ENCODE measurements at places on chromosomes 6 and 20. TPM values are rescaled to one million over a fixed set of nuclear protein-coding genes. Genes with fewer than 3 reads are reported as not detected.

- DNase-seq, result no peak
Measured at GRCh38 chr6:65924411-65924810, 217.4 kb upstream of the EYS start.

- DNase-seq, result no peak
Measured at GRCh38 chr20:59481067-59481466, 123.3 kb upstream of the PHACTR3 start.

DNA sequence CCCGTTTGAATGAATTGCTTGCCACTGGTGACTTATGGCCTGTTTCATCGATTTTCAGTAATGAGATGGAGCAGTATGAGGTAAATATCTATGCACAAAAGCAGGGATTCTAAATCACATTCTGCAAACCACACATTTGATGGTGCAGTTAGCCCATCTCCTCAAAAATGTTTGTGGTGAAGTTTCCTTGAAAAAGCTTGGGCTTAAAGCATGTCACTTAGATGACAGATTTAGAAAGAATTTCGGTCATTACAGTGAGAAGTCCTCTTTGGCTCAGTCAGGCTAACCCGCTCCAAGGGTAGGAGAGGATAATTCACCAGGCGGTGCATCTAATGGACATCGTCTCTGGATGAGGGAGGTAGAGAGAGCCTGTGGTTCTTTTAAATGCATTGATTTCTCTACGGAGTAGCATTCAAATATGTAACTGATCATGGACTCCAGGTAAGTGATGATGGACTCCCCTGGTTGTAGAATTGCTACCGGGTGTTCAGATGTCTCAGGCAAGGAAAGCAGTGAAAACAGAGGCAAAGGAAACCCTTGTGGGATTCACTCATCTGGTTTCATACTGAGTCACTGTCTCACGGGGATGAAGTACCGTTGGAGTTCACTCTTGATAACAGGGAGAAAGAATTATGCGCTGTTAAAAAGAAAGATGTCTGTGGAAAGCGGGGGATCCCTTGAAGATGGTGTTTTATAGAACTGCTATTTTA, 65.3 kb downstream of the AIG1 start:
- no peak for DNase-seq

- DNase-seq, result no peak
Measured at GRCh38 chr6:169558378-169558773, 143.5 kb downstream of the WDR27 start.

DNA sequence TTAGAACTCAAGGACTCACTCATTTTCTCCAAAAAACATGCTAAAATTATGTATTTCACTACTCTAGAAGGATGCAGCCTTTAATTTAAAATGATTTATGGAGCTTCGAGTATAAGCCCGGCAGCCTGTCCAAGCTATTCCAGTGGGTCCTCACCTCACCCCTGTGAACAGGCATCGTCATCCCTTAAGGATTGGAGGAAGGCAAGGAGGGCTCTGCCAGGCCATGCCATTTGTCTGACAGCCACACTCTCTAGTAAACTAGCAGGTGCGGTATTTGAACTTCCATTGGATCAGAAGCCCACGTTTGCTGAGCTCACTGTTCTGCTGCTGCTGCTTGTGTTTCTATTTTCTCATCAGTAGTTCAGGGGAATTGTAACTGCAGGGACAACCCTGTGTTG, 39.8 kb upstream of the NAA20 start:
- DNase-seq, result no peak

DNA sequence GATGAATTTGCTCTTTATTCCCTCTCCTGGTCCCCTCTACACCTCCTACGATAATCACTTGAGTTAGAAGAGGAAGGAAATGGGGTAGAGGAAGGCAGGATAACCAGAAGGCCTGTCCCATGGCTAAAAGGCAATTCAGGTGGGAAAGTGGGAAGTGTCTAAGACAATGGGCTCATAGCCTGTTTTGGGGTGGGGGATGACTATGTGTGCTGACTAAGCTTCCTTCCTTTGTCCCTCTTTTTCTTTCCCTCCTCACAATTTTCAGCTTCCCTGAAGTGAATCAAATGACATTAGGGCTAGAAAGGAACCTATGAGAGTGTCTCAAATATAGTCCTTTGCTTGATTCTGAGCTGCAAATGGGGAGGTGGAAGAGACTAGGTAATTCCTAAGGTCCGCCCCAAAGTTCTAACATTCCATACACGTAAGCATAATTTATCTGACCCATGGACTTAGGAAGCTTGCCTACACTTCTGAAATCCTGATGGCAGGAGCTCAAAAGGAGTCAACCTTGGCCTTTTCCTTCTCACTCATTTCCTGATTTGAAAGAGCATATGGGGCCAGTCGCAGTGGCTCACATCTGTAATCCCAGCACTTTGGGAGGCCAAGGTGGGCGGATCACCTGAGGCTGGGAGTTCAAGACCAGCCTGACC, 24.3 kb downstream of the EDEM2 start:
- no peak for DNase-seq

GRCh38 chr6:52336919-52337561, 24.9 kb upstream of the PAQR8 start:
- no peak for DNase-seq

DNA sequence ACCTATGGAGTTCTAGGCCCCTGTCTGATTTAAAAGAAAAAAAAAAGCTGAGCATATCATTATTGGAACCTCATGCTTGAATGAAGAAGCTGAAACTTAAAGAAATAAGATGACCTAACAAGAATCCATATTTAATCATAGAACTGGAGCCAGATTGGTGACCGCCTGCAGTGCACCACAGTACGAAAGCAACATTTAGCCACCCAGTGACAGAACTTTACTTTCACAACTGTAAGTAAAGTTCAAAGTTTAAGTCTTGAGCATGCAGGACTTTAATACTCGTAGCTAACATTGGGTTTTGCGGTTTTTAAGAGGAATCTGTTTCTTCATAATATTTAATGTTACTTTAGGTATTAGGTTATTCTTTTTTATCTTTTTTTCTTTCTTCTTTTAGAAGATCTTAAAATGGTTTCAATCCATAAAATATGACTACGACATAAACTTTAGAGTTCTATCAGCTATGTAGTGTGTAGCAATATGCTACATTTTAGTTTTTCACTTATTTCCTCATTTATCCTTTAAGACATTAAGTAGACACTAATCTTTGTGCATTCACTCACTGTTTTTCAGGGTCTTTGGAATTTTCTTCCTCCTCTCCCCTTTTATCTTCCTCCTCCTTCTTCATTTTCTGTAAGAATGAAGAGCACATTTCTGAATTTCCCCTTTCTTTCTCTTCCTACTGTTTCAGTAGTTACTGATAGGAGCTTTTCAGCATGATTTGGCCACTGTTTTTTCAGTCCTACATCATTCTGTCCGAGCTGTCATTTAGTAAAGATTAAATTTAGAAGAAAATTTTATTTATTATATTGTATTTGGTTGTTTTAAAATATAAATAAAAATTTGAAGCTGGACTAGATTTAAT, 514.1 kb downstream of the GRIK2 start:
- DNase-seq, result no peak

- DNase-seq, result no peak
Measured at GRCh38 chr6:166307082-166308032, 835 bp downstream of the PRR18 start.

- DNase-seq, result no peak
Measured at GRCh38 chr6:164101859-164102258, 687.3 kb downstream of the QKI start.

GRCh38 chr6:40308533-40309306, 278.4 kb downstream of the LRFN2 start:
- DNase-seq, result peak; percentile 18

GRCh38 chr6:31708224-31708623, 1.6 kb downstream of the LY6G6F start:
- no peak for DNase-seq

GRCh38 chr20:6515261-6515660, 252.2 kb upstream of the BMP2 start:
- DNase-seq, result no peak

DNA sequence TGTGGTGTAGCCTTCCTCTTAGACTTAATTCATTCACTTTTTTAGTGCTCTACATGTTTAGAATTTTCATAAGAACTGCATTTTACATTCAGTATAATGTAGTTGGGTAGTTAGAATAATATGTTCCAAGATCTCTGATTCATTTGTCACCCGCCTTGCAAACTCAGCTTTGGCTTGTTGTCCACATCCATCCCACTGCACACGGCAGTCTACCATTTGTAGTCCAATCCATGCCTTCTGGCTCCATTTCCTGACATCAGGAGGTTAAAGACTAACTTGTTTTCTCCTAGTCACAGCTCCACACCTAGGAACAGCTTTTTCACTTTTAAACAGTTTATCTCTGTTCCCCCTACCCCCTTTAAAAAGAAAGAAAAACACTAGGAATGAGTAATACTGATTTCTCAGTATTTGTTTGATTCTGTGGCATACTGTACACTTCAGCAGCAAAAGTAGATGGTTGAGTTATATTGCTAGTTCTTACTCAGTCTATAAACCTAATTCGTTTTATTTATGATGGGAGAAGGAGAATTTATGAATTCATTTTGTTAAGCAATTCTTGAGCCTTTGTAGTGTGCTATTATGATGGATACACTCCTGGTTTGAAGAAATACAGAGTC, 180.9 kb downstream of the ARID1B start:
- DNase-seq, result no peak

GRCh38 chr20:57379263-57379647, 11.9 kb upstream of the RBM38 start:
- DNase-seq, result no peak

DNA sequence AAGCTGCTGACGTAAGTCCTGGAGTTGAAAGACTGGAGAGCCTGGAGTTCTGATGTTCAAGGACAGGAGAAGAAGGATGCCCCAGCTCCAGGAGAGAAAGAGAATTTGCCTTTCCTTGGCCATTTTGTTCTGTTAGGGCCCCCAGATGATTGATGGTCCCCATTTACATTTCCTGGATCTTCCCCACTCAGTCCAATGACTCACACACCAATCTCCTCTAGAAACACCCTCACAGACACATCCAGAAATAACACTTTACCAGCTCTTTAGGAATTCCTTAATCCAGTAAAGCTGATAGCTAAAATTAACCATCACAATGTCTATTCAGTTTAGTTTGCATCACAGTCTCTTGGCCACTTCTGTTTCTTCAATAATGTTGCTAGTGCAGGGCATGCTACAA, 260.2 kb upstream of the IRAK1BP1 start:
- DNase-seq, result no peak

DNA sequence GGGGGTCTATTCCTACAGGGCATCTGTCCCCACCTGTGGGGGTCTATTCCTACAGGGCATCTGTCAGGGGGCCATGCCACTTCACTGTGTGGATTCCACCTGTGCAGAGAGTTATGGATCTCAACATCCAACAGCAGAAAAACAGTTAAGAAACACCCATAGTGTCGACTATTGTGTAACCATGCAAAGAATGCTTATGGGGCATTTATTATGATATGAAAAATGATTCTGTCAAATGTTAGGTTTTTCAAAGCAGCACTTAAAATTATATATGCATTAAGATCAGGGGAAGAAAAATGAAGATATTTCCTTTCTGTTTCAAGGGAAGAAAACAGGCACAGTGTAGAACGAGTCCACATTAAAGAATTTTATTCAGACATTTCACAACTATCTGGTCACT, 2.9 kb downstream of the GPR31 start:
- DNase-seq, result no peak

- no peak for DNase-seq
Measured at GRCh38 chr20:13397300-13397724, 176.2 kb downstream of the ISM1 start.

- no peak for DNase-seq
Measured at GRCh38 chr6:128616342-128616741, 95.9 kb upstream of the PTPRK start.

- DNase-seq, result no peak
Measured at GRCh38 chr20:9966966-9967365, 67.8 kb upstream of the ANKEF1 start.

DNA sequence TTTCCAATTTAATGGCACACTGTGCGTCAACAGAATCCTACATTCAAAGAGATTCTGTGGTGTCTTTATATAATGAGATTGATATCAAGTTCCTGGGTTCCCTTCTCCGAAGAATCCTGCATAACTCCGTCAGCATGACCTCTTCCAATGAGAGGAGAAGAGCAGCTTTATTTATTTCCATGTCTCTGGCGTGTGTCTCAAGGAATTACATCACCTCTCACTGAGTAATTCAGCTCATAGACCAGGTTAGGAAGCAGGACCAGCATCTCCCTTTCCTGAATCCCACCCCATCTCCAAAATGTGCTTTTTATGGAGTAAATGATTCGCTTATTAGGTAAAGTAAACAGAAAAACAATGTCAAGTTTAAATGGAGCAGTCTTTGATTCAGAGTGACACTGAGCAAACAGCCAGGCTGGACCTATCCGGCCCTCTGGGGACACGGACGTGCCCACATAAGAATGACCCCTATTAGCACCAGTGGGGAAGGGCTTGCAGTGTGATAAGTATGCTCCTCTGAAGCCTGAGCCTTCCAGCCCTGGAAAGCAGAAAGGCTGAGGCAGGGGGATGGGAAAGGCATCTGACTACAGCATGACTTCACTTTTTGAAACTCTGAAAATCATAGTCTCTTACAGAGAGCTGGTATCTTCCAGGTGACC, 165.2 kb downstream of the CLIC5 start:
- no peak for DNase-seq

DNA sequence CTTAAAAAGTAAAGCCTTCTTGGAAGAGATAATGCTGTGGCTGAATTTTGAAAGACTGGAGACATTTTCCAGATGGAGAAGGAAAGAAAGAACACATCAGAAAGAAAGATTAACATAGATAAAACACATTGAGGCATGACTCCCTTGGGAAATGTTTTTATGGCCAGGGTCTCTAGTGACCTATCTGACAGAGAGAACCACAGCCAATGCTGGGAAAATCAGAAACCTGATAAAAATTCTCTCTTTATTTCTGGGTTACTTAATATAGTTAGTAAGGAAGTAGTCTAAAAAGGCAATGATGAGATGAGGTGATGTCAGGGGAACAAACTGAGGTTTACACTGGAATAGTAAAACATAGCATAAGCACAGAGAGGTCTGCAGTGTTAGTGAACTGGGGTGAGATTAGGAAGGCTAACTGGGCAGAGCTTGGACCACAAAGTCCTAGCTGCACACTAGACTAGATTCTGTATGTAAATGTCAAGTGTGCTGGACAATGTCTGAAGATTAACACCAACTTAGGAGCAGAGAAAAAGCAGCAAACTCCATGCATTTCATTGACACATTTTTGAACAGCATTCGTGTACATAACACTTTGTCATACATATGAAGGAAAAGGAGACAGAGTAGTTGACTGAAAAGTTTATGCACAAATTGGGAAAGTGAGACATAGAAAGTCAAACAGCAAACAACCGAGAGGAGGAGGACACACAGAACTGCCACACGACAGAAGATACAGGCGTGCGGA, 31.0 kb downstream of the ELOVL2 start:
- DNase-seq, result no peak

C6orf58 gene
- total RNA-seq, result 1.6 TPM

HLA-DPA1 gene
- 1.6 TPM for total RNA-seq

APOM gene
- 0.41 TPM for total RNA-seq

SLC17A2 gene
- not detected for total RNA-seq

LBP gene
- not detected for total RNA-seq

LTV1 gene
- total RNA-seq, result 10.6 TPM

GLP1R gene
- total RNA-seq, result 0.41 TPM

LHFPL5 gene
- total RNA-seq, result 0.82 TPM
